ENCODE measurements at places on chromosomes 1 and 21. TPM values are rescaled to one million over a fixed set of nuclear protein-coding genes. Genes with fewer than 3 reads are reported as not detected.

DNA sequence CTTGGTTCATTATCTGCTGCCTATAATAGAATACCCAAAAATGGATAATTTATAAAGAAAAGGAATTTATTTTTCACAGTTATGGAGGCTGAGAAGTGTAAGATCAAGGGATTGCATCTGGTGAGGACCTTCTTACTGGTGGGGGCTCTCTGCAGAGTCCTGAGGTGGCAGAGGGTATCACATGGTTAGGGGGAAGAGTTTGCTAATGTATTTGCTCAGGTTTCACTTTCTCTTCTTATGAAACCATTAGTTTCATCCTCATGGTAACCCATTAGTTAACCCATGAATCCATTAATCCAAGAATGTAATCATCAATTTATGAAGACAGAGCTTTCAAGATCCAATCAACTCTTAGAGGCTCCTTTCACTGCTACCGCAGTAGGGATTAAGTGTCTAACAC lies 120.6 kb downstream of the DNM3 start:
- no peak for DNase-seq

DNA sequence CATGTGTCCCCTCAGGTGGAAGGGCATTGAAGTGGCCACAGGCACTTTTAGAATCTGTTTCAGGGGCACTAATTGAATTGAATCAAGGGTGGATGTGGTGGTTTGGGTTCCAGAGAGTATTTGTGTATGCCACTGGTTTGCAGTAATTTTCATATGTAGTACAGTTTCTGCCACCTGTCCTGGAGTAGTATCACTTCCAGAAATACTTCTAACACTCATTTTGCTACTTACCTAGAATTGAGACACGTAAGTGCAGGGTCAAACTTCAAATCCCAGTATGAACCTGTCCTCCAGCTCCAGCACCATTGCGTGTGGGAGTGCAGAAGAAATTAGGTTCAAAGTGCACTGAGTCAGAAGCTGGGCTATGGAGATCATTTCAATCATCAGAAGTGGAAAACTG lies 26.8 kb downstream of the RSPH1 start:
- DNase-seq = no peak

Gene PKNOX1
- 13.2 TPM for total RNA-seq

Gene MIGA1
- total RNA-seq = 16.9 TPM

- peak; percentile 51 for DNase-seq
These were observed 103.5 kb downstream of the SIK1 start for GRCh38 chr21:43323244-43324005.

Gene FCGR2B
- total RNA-seq = 0.22 TPM

GRCh38 chr1:186884251-186884650 lies 55.5 kb downstream of the PLA2G4A start:
- DNase-seq = no peak

- no peak for DNase-seq
These were observed 27.6 kb downstream of the FAAH start for GRCh38 chr1:46421739-46422138.

DNA sequence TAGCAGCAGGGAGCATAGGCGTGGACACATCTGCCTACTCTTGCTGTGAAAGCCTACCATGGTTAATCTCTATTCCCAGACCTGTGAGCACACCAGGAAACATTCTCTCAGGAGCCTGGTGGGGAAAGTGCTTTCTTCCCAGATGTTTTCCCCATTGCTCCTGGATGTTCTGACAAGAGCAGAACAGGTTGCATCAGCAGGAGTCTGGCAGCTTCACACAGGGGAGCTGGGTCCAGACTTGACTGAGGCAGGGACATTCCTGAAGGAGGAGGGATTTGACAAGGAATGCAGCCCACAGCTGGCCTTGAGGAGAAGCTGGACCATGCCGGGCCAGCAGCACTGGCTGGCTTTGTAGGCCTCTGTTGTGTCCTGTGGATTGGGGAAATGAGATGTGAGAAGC lies 21.0 kb upstream of the ARTN start:
- DNase-seq = peak; percentile 72

DNA sequence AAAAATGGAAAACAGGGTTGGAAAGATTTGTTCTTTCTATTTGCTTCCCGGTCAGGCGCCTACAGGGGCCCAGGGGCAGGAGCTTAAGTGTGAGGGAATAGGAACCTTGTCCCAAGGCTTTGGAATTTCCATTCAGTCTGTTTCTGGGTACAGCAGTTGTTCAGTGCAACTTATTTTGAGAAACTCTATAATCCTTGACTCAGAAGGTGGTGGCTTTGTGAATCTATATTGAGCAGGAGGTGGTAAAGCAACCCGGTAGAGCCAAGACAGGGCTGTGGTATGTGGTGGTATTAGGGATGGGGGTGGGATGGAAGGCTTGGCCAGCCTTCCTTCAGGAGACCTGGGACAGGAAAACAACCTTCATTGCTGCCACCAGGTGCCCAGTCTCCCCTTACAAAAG lies 20.0 kb downstream of the GJA5 start:
- DNase-seq = no peak

Gene C8A
- not detected for total RNA-seq

Gene CD1E
- 0.18 TPM for total RNA-seq

Gene SPRR2D
- not detected for total RNA-seq

GRCh38 chr1:43763497-43763973 lies 56.2 kb downstream of the ST3GAL3 start:
- peak; percentile 93 for DNase-seq

Gene PRR9
- total RNA-seq = not detected

Gene MAGI3
- total RNA-seq = 15.0 TPM

GRCh38 chr21:41877901-41878830 lies 978 bp downstream of the PRDM15 start:
- peak; percentile 66 for DNase-seq

DNA sequence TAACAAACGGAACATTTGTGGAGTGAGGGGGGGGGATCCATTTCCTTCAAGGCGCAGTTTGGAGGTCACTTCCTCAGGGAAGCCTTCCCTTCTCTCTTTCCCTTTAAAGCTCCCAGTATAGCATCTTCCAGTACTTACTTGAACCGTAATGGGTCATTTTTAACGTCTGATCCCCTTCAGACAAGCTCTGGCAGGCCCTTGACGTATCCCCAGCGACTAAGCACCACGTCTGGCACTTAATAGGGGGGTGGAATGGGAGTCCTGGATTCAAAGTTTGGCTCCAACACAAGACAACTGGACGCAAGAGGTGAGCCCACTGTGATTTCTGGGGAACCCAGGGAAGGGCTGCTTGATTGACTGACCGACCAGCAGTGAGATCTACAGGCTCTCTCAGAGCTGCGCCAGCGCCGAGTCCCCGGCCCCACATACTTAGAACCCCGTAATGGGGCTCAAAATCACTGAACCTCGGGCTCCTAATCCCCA lies 441 bp downstream of the YARS1 start:
- peak; percentile 57 for DNase-seq

DNA sequence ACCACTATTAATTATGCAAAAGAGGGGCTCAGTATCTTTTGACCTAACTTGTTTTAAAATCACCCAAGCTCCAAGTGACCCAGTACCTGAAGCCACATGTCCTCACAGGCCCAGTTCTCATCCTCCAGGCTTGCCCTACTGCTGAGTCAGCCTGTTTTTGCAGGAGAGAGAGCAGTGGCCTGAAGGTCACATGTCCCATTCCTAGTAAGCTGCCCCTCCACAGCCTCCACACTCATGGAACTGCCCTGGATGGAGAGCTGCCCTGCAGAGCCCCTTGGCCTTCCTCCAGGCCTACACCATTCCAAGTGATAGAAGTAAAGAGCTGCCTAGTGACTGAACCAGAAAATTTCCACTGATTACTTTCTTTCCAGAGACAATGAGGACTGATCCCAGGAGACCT lies 139.8 kb upstream of the ST6GALNAC5 start:
- DNase-seq = no peak

Gene CFAP74
- total RNA-seq = not detected

- peak; percentile 97 for DNase-seq
These were observed 116.7 kb downstream of the CDC7 start for GRCh38 chr1:91617285-91617765.

Gene AKT3
- total RNA-seq = 25.0 TPM

DNA sequence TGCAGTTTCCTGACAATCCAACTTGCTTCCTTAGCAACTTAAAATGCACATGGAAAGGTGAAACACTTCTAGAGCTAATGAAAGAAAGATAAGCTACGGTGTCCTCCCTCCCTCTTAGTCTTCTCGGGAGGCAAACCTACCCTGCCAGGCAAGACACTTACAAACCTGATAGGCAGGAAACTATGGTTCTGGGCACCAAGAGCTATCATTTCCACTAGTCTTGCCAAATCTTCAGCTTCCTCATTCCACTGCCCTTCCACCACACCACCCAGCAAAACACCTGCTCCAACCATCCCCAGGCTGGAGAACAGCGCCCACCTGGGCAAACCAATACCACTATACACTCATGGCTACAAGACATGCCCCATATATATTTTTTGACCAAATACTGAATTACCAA lies 15.2 kb downstream of the NDC1 start:
- DNase-seq = no peak

DNA sequence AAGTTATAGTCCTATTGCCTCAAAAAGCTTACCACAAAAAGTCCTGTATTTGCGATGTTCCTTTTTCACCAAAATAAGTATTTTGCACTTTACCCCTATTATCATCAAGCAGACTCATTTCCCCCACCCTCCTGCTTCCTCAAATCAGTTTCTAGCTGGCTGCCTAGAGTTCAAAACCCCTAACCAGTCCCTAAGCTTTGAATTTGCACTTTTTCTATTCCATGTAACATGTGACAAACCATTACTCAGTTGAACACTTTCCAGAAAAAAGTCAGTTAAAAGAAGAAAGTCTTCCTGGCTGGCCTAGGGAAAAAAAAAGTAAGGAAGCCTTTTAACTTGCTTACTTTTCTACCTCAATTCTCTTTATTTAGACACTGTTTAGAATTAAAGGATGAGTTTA lies 8.2 kb downstream of the CEP170 start:
- peak; percentile 66 for DNase-seq

DNA sequence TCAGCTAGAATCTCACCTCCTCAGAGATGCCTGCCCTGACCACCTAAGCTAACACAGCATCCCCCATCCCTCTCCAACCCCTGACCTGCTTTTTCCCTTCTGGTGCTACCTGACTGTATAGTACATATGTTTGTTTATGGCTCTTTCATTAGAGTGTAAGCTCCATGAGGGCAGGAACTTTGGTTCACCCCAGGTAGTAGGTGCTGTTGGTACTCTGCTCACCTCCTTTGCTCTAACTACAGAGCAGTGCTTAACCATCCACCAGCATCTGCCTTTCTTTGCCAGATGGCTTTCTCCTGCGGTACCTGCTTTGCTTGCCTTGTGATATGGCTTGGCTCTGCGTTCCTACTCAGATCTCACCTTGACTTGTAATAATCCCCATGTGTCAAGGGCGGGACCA lies 18.7 kb upstream of the BLACAT1 start:
- no peak for DNase-seq

DNA sequence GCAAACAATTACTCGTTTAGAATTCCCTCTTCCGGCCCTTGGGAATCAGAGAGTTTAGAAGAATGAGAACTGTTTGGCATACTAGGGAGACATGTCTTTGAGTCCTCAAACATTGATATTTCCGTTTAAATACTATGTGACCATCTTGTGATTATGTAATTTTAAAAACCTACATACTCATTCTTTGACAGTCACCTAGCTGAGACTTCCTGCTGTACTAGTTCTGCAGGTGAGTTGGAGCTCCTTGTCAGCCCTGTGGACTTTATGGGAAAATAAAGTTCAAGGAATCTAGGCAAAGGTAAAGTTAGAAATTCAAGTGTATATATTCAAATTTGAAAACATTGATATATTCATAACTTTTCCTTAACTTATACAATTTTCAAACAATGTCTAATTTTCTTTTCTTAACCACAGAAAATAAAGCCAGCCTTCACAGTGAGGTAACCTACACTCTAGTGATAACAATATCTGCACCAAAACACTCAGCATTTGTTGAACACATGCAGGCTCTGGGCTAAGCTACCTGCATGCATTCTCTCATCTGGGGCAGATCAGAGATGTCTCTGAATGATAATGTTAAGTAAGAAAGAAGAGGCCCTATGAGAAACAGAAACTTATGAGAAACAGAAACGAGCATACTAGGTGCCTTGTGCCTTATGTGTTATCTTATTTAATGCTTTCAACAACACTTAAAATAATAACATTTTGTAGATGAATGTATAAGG lies 67.0 kb upstream of the BACE2 start:
- DNase-seq = no peak

GRCh38 chr1:179089827-179090482 lies 8.1 kb downstream of the TOR3A start:
- DNase-seq = no peak

GRCh38 chr21:44856131-44856530 lies 17.4 kb downstream of the PTTG1IP start:
- DNase-seq = no peak

GRCh38 chr1:154325583-154326545 lies 539 bp downstream of the ATP8B2 start:
- DNase-seq = peak; percentile 92

DNA sequence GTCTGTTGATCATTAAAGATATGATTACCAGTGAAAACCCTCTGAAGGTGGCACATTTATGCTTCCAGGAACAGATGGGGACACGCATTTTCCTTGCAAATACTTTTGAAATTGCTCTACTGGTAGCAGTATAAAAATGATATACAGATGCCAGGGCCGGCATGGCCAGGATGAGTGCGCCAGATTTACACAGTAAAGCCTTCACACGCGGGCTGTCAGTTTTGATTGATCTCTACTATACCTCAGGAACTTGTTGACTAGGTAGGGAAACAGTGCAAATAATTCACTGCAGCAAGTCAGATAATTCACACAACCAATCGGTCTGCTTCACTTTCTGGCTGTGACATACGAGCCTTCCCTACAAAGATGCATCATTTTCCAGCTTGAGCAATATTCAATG lies 123.2 kb upstream of the BARHL2 start:
- no peak for DNase-seq

DNA sequence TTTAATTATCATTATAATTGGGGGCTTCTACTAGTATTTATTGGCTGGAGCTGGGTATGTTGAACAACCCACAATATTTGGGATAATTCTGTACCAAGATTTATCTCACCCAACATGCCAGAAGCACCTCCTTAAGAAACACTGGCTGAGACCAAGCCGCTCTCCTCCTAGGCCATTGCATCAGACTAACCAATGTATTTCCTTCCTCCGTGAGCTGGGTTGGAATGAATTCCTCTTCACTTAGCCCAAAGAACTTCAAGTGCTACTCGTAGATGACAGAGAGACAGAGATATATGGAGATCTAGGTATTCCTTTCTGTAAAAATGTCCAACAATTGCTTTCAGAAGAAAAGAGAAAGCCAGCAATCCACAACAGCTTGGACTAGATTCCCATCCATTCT lies 87.2 kb upstream of the ETS2 start:
- no peak for DNase-seq

GRCh38 chr1:23369335-23370013 lies at the start of gene ZNF436:
TSS of gene ZNF436 (minus strand) at chr1:23369836. CDS start at chr1:23368005, 1,831 bp downstream.
- peak; percentile 99 for DNase-seq

DNA sequence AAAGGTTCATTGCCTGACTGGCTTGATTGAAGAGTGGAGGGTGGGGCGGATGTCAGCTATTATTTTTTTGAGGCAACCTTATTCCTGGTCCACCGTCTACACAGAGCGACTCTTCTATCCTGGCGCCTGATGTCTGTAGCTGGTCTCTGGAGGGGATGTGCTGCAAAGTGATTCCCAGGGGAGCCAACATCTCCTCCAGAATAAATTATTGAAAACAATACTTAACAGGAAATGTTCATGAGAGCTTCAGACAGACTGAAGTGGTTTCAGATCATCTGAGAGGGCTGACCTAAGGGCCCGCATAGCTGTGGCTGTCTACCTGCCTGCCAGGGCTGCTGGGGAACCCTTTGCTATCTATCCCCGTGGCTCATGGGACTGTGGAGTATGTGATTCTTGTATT lies 66.7 kb downstream of the TEX35 start:
- no peak for DNase-seq

Gene PPIE
- total RNA-seq = 35.3 TPM

GRCh38 chr1:89547563-89548116 lies 23.0 kb downstream of the LRRC8B start:
- no peak for DNase-seq

Gene CHRM3
- 2.5 TPM for total RNA-seq

Gene PDZK1IP1
- total RNA-seq = 0.09 TPM
